Omental fat pad (tissue), 4 donors: ENCODE measurements at places on chromosomes 5 and 9.

DNA sequence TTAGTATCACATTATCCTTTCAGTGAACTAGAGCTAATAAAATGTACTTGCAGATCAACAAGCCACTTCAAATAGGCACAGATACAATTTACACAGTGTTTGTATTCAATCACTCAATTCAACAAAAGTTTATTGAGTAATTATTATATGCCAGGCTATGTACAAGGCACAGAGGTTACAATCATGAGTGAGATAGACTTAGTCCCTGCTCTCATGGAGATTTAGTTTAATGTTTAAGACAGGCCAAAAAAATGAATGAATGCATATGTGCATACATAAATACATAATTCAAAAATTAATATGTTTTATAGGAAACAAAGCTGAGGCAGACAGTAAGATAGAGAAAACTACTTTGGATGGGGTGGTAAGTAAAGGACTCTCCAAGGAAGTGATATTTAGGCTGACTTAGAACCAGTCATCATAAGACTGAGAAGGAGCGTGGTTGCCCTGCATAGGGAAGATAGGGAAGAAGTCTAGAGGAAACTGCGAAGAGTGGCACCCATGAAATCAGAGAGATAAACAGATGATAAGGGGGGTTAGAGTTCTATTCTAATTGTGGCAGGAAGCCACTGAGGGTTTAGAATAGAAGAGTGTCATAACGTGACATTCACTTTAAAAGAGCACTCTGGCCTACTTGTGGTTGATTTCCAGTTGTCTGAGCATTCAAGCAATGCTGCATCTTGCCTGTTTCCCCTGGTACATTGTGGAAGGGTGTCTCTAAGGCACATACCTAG, 49.7 kb upstream of the GRAMD2B start:
- no peak for DNase-seq

DNA sequence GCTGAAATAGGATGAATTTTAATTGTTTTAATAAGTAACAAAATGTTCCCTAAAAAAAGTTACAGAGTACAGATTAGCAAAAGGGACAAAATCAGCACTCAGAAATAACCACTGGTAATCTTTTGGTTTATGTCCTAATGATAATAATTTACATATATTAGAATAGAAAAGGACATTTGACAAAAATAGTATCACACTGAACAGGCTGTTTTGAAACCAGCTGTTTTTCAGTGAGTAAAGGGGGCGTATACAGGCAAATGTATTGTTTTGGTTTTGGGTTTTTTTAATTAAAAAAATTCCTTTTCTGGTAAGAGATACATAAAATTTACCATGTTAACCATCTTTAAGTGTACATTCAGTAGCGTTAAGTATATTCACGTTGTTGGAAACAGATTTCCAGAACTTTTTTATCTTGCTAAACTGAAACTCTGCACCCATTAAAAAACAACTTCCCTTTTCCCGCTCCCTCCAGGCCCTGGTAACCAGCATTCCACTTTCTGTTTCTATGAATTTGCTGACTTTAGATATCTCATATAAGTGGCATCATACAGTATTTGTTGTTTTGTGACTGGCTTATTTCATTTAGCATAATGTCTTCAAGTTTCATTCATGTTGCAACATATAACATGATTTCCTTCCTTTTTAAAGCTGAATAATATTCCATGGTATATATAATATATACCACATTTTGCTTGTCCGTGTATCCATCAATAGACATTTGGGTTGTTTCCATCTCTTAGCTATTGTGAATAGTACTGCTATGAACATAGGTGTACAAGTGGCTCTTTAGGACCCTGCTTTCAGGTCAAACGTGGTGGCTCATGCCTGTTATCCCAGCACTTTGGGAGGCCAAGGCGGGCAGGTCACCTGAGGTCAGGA, 20.6 kb upstream of the LARP1 start:
- no peak for DNase-seq

- peak; percentile 31 for DNase-seq
Measured at GRCh38 chr5:174793684-174794328, 69.4 kb downstream of the MSX2 start.

DNA sequence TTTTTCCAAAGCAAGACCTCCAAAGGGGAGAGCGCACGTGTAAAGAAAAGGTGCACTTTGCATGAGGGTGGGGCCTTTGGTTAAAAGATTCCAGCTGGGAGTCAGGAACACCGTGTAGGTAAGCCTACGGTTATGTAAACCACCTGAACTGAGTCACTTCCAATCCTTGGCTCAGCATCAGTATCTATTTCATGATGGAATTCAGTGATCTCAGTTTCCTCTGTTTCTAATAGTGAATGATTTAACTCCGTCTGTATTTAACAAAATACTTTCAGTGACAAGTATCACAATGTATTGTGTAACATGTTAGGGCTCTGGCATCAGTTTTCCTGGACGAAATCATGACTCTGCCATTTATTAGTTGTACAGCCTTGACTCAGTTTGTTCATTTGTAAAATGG, 1.3 kb upstream of the SVEP1 start:
- DNase-seq: no peak

- no peak for DNase-seq
Measured at GRCh38 chr5:80590766-80591165, 20.7 kb upstream of the ANKRD34B start.

GRCh38 chr9:124020520-124021384, 9.2 kb downstream of the LHX2 start:
- DNase-seq: no peak

DNA sequence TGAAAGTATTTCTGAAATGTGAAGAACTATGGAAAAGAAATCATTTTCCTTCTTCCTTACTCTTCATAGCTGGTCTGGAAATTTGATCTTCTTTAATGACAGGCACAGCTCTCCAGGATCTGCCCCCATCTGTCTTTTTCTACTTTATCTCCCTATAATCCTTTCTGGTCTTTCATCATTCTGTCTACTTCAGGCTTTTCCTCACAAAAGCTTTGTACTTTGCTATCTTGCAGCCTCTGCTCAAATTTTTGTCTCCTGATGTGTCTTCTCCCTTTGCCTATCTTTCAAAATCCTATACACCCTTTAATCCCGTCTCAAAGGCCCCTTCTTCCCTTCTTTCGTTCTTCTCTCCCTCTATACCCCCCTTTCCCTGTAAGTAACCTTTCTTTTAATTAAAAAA, 114.9 kb upstream of the ATP10B start:
- no peak for DNase-seq

GRCh38 chr5:133750356-133750755, 138.0 kb upstream of the FSTL4 start:
- DNase-seq: no peak

DNA sequence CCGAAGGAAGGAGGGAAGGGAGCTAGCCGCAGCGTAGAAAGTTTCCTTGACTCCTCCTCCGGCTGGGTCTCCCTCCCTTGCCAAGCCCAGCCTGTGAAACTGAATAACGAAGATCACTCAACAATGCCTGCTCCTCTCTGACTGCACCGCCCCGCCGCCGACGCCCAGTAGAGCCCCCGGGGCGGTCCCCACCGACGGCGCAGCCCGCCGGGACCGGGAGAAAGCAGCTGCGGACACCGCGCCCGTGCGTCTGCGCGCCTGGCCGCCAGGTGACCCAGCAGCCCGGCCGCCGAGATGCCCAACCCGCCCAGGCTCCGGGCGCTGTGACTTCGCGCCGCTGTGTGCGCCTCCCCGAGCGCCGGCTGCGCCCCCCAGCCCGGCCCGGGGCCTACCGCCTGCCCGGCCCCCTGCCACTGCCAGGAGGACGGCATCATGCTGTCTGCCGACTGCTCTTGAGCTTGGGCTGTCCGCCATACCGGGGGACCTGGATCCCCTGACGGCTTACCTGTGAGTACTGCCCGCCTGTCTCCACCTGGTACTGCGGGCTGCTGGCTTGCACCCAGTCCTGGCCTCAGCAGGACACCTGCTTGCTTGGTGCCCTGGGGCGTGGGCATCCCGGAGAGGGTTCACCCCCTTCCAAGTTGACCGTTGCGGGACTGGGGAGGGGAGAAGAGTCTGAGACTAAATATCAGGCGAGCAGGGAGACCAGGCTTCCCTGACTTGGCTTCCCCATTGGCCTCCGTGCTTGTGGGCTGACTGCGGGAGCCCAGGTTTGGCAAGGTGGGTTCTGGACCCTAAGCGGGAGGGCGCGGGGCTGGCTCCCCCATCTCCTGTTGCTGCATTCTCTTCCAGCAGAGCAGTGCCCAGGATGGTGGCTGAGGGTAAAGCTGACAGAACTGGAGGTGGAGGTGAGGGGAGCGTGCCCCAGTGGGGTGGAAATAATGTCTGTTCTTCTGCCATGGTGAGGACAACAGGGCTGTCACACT, 26.2 kb upstream of the SPTLC1 start:
- no peak for DNase-seq

DNA sequence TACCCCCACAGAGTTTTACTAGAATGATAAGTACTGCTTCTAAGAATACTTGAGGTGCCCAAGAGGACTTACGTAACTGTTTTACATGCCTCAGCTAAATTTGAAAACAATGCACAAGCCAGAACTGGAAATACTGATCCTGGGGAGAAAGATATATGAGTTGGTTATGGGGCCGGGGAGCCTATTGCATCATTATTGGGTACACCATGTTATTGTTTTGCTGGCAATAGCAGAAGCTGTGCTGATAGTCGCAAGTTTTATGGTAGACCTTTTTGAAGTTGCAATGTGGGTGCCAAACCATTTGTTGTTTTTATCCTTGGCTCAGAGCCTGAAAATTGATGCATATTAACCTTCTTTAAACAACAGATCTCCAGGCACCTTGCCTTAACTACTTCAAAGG, 108.4 kb upstream of the DHFR start:
- DNase-seq: no peak

GRCh38 chr9:131446276-131446675, 52.4 kb downstream of the PRRC2B start:
- DNase-seq: no peak

GRCh38 chr5:181190711-181191525, 14.1 kb downstream of the TRIM7 start:
- DNase-seq: no peak

- DNase-seq: no peak
Measured at GRCh38 chr5:60018091-60018490, 124.6 kb upstream of the PDE4D start.

- no peak for DNase-seq
Measured at GRCh38 chr9:81814401-81814793, 113.8 kb upstream of the SPATA31D4 start.

GRCh38 chr9:127886401-127886972, 9.0 kb upstream of the AK1 start:
- DNase-seq: no peak

- no peak for DNase-seq
Measured at GRCh38 chr5:14286574-14287421, 143.7 kb downstream of the TRIO start.

- no peak for DNase-seq
Measured at GRCh38 chr5:105088961-105089360, 1526.4 kb upstream of the NUDT12 start.

- no peak for DNase-seq
Measured at GRCh38 chr5:175689147-175689991, 31.5 kb downstream of the HRH2 start.

DNA sequence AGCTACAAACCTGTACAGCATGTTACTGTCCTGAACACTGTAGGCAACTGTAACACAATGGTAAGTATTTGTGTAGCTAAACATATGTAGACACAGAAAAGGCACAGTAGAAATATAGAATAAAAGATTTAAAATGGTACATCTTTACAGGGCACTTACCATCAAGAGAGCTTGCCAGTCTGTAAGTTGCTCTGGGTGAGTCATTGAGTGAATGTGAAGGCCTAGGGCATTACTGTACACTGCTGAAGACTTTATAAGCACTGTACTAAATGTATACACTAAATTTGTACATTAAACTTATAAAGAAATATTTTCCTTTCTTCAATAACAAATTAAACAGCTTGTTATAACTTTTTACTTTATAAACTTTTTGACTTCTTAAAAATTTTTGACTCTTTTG, 20.5 kb downstream of the ADRB2 start:
- DNase-seq: no peak

DNA sequence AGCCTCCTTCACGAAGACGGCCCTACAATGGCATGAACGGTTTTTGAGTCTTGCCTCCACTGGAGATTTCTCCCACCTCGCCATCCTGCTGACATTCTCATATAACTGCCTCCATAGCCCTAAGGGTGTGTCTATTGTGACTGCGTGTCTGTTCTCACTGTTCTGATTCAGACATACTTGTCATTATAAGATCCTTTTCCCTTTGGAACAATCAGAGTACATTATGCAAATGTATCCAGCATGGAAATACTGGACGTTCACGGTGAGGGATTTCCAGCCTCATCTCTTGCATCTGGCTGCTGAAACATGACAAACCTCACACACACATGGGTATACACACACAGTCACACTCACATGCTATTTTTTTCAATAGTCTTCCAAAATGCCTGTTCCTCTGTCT, 402.1 kb downstream of the DIRAS2 start:
- no peak for DNase-seq

GRCh38 chr5:128234928-128235641, 151.5 kb downstream of the SLC12A2 start:
- no peak for DNase-seq

DNA sequence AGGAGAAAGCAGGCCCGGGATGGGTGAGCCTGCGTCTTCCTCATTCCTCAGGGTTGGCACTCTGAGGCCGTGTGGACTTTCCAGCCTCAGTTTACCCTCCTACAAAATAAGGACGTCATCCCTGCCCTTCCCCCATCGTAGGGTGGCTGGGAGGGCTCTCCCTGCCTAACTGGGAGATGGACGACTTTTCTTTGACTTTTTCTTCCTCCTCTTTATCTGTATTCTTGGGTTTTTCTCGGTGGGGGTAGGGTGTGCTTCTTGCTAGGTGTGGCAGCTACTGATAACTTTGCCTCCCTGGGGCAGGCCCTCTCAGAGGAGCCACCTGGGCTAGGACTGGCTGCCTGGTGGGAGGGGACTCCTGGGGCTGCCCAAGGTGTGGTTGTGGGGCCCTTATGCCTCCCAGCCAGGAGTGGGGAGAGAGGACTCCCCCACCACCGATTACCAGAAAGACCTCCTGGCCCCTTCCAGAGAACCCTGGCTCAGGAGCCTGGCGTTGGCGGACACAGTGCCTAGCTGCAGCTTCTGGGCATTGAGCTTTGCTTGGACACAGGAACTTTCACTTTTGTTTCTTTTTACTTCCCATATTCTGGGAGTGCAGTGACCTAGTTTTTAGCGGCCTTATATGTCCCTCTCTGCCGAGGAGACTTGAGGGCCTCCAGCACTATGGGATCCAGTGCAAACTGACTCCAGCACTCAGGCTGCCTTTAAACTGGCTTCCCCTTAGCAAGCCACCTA, 6.1 kb downstream of the GLIPR2 start:
- DNase-seq: no peak

- DNase-seq: no peak
Measured at GRCh38 chr5:160361624-160362228, 8.7 kb downstream of the C1QTNF2 start.
